ENCODE measurements at places on chromosomes 12 and 14.

DNA sequence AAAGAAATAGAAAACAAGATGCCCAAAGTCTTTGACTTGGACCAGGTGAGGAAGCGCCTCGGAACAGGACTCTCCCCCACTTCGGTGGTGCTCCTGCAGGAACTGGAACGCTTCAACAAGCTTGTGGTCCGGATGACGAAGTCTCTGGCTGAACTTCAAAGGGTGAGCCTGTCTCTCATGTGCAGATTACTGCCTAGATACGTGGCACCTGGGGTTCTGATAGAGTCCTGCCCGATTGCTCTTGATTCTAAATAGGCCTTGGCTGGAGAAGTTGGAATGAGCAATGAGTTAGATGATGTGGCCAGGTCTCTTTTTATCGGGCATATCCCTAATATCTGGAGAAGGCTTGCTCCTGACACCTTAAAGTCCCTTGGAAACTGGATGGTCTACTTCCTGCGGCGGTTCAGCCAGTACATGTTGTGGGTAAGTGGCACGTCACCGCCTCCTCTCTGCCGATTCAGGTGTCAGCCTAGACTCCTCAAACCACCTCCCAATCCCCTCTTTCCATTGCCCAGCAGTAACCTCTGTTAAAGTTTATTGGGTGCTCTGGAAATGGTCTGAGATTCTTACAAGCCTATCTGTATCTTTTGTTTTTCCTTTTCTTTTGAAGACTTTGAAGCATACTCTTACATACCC is 40.8 kb downstream of the CCDC92 start:
- DNase-seq = peak; percentile 69

DNA sequence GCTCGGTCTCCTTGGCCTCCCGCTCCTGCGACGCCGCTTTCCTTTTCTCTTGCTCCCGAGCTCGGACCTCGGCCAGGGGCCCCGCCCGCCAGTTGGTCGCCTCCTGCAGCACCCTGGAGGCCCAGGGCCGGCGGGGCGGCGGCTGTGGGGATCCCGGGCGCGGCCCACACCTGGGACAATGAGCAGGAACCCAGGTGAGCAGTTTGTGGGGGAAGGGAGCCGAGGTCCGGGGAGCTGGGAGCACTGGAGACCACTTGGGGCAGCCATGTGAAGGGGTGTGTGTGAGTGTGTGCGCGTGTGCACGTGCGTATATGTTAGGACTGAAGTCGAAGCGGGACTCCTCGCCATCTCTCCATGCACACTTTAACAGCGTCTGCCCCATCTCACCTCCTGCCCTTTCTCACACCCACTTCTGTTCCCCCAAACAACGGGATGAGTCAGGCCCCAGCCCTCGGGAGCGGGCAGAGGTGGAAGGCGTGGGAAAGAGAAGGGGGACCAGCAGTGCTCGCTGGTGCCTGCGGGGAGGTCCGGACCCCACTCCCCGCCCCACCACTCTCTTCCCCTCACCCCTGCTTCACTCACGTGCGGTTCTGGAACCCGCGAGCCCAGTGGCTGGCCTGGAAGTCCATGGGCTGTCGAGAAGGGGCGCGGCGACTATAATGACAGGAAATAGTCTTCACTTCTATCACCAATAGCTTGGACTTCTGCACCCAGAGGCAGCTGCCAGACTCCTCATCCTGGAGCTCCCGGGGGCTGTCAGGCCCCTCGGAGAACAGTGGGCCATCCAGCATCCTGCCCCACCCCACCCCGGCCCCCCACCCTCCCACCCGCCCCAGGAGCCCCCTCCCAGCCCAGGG is 450 bp downstream of the DDN start:
- DNase-seq = peak; percentile 68

DNA sequence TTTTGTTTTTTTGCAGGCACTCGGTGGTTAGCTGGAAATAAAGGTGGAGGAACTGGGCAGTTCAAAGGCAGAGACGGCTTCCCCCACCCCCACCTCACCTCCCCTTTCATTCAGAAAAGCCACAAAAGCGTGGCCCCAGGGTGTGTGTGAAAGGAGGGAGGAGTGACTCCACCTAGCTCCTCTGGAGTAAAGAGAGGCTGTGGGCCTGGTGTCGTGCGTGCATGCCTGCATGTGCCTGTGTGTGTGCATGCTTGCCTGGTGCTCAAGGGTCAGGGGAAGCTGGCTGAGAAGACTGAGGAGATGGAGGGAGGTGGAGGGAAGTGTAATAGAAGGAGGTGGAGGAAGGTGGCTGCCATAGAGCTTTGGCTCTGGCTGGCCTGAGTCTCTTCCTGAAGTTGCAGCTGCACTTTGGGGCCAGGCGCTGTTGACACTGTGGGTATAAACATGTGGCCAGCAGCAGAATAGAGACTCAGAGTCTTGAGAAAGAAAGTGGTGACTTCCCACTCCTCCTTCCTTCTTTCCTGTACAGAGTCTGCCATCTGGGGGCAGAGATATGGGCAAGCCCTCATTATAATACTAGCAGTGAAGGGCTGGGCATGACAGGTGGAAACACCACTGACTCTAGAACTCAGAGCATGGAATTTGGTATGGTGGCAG is 36.9 kb upstream of the SINHCAF start:
- no peak for DNase-seq

DNA sequence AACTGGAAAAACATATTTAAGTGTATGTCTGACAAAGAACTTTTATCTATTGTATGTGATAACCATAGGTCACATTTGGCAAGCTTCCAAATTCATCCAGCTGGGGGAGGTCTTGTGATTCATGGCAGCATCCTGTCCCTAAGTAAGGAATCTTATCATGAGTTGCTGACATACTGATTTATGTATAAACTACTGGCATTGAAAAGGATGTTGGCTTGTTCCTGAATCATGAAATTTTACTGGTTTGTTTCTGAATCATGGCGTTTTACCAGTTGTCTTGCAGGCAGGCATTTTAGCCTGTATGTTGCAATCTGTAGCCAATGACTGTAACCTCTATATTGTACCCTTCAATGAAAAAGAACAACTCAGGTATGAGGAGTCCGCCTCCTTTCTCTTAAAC is 244.8 kb downstream of the IPO8 start:
- no peak for DNase-seq

DNA sequence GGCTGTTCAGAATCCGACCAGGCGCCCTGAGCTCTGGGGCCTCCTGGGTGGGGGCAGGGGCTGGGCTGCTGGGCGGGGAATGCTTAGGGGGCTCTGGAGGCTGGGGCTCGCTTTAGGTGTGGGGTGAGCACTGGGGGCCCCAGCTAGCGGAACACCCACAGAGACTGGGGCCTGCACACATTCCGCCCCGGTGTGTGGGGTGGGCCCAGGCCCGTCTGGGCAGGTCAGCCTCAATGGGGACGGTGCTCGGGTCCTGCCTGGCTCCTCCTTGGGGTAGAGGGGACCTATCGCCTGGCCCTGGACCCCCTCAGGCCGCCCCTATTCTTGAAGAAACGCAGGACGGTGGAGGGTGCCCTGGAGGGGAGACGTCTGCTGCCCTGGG is 364.8 kb downstream of the TMEM121 start:
- peak; percentile 45 for DNase-seq

- no peak for DNase-seq
Measured at GRCh38 chr12:10365696-10366405, 24.0 kb downstream of the KLRK1 start.

GRCh38 chr12:46950094-46950493 is 124.3 kb upstream of the SLC38A4 start:
- no peak for DNase-seq

GRCh38 chr14:90850487-90850886 is 34.3 kb upstream of the TTC7B start:
- no peak for DNase-seq

- no peak for DNase-seq
Measured at GRCh38 chr14:77508249-77508648, 9.6 kb upstream of the ISM2 start.

DNA sequence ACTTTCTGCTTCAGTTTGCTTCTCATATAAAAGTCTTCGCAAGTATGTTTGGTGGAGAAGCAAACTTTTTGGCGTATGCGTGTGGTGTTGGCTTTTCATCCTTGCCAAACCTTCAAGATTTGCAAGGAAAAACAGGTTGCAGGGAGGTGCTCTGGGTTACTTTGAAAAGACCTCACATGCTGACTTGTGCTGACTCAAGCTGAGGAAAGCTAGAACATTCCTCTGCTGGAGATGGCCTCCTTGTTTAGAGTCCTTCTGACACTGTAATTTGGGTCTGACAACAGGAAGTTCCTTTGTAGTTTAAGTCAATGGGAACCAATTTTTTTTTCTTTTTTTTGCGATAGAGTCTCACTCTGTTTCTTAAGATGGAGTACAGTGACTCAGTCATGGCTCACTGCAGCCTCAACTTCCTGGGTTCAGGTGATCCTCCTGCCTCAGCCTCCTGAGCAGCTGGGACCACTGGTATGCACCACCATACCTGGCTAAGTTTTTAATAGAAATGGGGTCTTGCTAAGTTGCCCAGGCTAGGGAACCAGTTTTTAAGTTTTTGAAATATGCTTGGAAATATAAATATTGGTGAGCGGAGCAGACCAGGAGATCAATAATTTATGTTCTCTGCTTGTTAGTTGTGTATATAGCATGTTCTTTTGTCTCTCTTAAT is 2.6 kb upstream of the ACACB start:
- DNase-seq = peak; percentile 17

GRCh38 chr12:121167951-121168350 is 35.3 kb downstream of the P2RX7 start:
- DNase-seq = no peak

GRCh38 chr12:85975716-85976115 is 101.6 kb downstream of the NTS start:
- DNase-seq = no peak

- no peak for DNase-seq
Measured at GRCh38 chr12:52871291-52872039, 22.7 kb upstream of the KRT78 start.

DNA sequence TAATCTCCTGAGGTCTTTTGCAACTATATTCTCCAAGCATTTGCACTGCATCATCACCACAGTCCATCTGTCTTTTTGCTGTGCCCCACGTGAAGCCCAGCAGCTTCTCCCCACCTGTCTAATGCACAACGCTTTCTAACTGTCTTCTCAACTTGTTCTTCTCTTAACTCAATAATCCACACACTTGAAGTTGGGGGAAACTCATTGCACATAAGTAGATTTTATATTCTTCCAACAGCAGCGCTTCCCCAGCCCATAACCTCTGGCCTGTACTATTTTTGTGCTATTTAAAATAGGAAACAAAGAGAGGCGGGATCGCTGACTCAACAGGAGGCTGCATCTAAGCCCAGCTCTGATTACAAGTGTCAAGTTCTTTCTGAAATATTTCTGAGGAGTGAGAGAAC is 226.7 kb downstream of the GXYLT1 start:
- no peak for DNase-seq

DNA sequence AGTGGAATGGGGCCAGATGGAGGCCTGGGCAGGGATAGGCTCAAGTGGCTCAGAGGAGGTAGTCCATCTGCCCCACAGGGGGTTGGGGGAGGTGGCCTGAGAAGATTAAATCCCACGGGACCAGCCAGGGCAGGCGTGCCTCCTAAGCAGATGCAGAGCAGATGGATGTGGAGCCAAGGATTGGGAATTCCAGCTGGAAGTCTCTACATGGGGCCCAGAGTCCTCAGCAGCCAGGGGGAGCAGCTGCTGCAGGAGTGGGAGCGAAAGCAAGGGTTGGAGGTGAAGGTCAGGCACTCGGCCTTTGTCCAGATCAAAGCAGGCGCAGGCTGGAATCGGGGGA is 42.4 kb upstream of the VRK1 start:
- no peak for DNase-seq

GRCh38 chr14:66859063-66859671 is 330.1 kb upstream of the GARIN2 start:
- no peak for DNase-seq

- no peak for DNase-seq
Measured at GRCh38 chr12:93520454-93520853, 52.0 kb upstream of the SOCS2 start.

- no peak for DNase-seq
Measured at GRCh38 chr12:97778111-97778510, 315.5 kb downstream of the RMST start.

DNA sequence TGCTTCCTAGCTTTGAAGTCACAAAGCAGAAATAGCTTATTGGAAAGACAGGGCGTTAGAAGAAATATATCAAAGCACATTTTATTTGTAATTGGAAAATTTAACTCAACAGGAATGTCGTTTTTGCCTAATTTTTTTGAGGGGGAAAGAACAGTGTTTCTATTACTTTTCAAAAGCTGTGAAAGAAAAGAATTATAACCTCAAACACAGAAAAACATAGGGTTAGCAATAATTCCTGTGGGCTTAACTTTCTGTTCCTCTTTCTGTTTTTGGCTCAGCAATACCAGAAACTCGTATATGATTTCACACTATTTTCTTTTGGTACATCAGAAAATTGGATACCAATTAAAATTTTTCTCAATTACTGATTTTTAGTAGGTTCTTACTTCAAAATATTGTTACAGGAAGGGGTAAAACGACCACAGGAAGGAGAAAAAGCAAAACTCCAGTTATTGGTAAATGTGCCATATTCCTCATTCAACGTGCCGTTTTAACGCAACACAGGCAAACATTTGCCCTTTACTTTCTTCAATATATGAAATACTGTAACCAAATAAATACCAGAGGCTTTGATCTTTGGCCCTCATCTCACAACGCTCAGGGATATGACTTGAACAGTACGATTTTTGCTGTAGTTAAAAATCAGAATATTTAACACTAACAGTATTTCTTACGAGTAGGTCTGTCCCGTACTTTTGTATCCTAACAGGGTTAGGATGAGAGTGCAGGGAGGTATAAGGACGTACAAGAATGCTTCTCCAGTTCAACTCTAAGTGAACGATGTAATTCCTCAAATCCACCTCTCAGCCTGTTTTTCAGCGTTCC is 1.3 kb upstream of the RNU6-7 start:
- DNase-seq = no peak

DNA sequence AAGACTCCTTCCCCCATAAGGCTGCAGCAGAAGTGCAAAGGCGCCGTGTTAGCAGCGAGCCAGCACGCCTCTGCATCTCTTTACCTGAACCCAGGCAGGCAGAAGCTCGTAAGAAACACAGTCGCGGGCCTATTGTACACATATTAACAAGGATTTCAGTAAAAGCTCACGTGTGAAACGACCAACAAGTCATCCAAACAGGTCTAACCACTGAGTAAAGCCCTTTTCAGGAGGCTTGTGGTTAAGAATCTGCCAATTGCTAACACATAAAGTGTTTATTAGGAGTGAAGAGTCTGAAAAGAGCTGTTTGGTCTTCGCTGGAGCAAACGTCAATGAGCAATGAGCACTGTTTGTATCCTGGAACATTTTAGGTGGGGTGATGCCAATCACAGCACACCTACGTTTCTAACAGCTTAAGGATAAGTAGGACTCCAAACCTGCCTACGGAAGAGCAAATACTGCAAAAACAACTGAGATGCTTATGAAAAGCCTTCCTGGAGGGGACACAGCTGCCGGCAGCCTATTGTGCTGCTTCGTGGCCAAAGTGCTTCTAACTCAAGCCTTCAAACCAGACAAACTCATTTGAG is 43.1 kb downstream of the PRKAB1 start:
- no peak for DNase-seq

- no peak for DNase-seq
Measured at GRCh38 chr12:128649902-128650301, 173.9 kb downstream of the SLC15A4 start.

Data from activated effector memory CD4-positive, alpha-beta T cell treated with anti-CD3 and anti-CD28 coated beads, Interleukin-2, amount 50 U/mL, for 16 hours (primary cell).